ENCODE measurements at places on chromosomes 3 and 15.

GRCh38 chr3:177449360-177450006, 252.2 kb upstream of the TBL1XR1 start:
- no peak for DNase-seq

DNA sequence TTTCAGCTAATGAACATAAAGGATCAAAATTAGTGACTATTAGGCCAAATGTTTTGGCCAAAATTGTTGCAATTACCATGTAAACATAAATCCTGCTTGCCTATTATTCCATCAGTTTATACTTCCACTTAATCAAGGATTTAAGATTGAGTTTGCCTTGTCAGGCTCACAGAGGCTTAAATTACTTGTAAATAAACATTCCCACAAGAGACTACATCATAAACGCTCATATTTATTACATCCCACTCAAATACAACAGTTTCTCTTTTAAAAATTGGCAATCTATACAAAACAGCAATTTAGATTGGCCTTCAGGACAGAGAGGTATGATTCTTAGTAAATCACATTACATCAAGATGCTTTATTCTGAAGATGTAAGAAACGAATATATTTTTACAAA, 9.9 kb upstream of the MAP4 start:
- DNase-seq: no peak

DNA sequence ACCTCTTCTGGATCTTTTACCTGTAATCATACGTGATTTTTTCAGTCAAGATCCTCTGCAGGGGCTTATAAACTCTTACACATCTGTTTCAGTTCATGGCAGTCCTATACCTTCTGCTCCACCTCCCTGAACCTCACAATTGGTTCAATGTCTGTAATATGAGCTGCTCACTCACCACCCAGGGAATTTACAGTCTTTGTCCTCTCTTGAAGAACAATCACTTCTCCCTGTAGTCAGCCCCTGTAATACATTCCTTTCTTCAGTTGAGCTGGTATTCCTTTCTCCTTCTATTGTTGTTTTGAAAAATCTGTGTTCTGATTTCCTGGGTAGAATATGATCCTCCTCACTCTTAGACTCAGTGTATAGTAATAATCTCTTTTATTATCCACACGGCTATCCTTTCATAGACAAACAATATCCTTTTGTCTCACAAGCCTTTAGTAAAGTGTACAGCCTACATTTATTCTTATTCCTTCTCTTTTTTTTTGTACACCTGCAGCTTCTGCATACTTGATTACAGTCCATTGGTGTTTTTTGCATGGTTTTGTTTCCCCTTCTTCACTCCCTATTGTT, 101.8 kb downstream of the NECTIN3 start:
- DNase-seq: no peak

- no peak for DNase-seq
Observed at GRCh38 chr15:51876169-51876568, 46.7 kb downstream of the TMOD3 start.

GRCh38 chr3:73098873-73099272, 37.4 kb downstream of the EBLN2 start:
- DNase-seq: no peak

GRCh38 chr3:15427182-15427880, at the start of the genes EAF1 and METTL6:
Gene EAF1 (plus strand): TSS chr3:15427598. CDS start chr3:15427780, 182 bp downstream.
Gene METTL6 (minus strand): TSS chr3:15427544. CDS start chr3:15426511, 1,033 bp downstream.
- DNase-seq: no peak

GRCh38 chr3:54983266-54984099, 55.6 kb upstream of the LRTM1 start:
- DNase-seq: no peak

DNA sequence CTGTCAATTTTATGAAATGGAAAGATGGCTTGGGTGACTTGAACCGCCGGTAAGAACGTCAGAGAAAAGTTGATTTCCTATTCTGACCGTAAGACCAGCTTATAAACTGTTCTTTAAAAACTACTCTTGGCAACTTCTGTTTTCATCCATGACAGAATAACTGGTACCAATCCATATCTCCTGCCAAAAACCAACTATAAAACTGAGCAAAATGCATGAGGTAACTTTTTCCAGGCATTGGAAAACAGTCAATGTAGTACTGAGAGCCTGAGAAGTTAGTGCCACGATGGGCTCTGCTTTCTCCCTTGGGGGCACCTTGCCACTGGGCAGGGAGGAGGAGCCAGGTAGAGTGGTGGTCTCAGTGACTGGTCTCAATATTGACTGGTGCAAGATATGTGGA, 615.2 kb upstream of the TBL1XR1 start:
- DNase-seq: no peak

GRCh38 chr3:153137626-153138025, 24.4 kb upstream of the RAP2B start:
- no peak for DNase-seq

DNA sequence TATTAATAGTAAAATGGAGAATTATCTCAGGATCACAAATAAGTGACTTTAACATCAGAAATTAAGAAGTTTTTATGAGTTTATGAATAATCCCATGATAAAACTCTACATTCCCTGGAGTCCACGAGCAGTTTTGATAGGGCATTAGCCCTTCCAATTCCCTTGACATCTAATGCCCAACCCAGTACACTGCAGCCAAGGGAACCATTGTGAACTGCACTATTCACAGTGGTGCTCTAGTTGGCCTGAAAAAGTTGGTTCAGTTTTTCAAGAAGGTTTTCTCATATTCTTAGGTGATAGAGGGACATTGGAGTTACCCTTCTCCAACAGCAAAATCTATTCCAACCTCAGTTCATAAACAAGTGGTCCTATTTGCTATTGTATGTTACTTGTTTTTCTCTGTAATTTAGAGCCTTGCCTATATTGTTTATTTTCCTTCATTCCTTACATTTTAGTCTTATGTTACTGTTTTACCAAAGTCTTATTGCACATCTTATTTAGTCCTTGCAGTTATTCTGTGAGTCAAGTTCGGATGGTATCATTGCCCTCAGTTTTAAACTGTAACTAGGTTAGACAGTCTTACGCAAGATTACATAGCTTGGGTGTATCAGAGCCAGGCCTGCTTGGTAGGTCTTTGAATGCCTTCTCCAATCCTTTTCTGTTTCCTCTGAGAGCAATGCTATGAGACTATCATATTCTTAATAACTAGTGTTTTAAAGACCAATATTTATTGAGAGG, 57.9 kb upstream of the SAMMSON start:
- no peak for DNase-seq

GRCh38 chr3:48679411-48680391, 6.0 kb downstream of the NCKIPSD start:
- no peak for DNase-seq

- no peak for DNase-seq
Observed at GRCh38 chr3:87796843-87797185, 262.0 kb downstream of the CGGBP1 start.

GRCh38 chr3:69628951-69629350, 110.3 kb upstream of the MITF start:
- DNase-seq: no peak

DNA sequence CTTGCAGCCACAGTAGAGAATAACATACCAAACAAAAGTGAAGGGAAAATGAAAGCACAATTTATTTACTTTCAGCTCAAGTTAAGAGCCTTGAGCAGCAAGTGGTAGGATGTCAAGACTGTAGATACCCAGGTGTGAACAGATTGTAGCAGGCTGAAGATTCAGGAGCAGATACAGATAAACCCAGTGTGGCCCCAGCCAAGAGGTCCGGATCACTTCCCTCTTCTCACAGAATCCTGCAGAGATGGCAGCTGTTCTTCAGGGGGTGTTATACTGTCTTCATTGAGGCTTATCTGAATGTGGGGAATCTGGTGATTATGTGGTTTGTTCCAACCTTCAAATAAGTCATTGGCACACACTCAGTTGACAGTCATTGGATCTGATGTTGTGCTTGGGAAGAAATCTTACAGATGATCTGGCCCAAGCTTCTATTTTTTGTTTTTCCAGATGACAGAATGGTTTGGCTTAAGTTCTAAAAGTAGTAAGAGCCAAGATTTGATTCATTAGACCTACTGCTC, 2.2 kb downstream of the STARD9 start:
- DNase-seq: no peak

DNA sequence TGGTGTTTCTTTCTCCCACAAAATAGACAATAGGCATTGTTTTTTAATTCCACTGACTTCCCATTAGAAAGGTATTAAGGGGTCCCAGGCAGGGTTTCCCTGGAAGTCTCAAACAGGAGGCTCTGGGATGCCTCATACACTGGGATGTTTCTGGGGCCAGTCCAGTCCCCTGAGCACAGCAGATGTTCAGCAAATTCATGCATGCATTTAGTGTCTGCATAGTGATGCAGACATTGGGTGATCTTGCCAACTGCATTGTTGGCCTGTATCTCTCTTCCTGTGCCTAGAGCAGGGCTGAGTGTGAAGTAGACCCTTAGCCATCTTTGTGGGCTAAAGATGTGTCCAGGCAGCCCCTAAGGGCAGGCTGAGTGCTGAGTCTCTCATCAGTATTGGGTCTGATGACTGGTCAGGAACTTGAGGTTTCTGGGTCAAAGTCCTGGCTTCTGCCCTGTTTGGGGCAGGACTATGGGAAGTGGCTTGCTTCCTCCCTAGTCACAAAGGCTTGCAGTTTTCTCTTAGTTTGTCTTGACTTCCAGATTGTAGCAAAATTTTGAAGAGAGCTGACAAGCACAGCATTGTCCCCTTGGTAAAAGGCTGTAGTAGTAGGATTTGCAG, 56.5 kb downstream of the BSN start:
- DNase-seq: no peak

- no peak for DNase-seq
Observed at GRCh38 chr3:187368251-187369088, at the start of gene RTP4. Gene RTP4 (plus strand): TSS chr3:187368385. CDS start chr3:187368442, 57 bp downstream.

- no peak for DNase-seq
Observed at GRCh38 chr3:6251612-6252400, 609.1 kb upstream of the GRM7 start.

GRCh38 chr3:8658306-8659212, 14.0 kb upstream of the SSUH2 start:
- DNase-seq: no peak

- DNase-seq: no peak
Observed at GRCh38 chr3:33491721-33492120, 51.5 kb upstream of the UBP1 start.

DNA sequence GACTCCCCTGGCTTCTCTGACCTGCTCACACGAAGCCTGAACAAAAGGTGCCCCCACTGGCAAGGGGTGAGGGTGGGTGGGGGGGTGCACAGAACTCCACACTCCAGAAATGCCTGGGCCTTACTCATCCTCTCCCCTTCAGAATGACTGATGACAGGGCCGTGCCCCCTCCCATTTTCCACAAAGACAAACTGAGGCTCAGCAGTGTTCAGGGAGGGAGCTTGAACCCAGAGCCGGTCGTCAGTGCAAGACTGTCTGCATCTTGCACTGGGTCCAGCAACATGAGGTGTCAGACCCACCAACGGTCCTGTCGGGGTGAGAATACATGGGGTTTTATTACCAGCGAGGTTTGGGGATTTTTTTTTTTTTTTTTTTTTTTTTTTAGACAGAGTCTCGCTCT, 15.3 kb downstream of the IGDCC3 start:
- no peak for DNase-seq

DNA sequence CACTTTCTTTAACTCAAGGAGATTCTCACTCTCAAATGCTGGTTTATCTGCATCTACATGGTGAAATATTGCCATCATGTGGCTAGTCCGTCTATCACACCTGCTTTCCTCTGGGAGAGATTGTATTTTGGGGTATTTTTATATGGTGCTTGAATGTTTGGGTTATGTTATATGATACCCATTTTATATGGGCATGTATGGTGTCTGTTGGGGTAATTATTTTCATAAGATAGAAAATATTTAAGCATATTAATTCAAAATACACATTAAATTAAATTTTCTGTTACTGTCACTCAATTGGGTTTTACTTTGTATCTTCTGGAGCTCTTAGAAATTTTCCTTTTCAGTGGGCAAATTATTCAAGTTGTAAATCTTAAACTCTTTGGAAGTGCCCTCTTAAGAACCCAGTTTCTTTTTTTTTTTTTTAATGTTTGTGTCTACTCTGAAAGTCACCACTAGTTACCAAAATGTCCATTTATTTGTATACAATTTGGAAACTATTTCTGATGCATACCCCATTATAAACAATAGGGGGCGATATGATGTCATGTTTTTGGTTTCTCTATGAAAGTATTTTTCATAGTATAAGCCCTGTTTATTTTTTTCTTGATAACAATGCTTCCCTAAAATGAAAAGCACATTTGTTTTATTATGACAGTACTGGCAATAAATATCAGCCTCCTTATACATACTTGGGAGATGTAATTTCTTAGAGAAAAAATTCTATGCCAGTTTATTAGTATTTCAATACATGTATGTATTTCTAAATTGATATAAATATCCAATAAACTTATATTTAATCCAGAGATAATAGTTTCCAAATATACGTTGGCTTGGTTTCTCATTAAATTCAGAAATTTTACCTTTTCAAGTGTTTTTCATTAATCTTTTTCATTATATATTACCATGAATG, 36.1 kb upstream of the PLSCR5 start:
- no peak for DNase-seq

- no peak for DNase-seq
Observed at GRCh38 chr3:187750006-187750512, 4.8 kb upstream of the BCL6 start.

DNA sequence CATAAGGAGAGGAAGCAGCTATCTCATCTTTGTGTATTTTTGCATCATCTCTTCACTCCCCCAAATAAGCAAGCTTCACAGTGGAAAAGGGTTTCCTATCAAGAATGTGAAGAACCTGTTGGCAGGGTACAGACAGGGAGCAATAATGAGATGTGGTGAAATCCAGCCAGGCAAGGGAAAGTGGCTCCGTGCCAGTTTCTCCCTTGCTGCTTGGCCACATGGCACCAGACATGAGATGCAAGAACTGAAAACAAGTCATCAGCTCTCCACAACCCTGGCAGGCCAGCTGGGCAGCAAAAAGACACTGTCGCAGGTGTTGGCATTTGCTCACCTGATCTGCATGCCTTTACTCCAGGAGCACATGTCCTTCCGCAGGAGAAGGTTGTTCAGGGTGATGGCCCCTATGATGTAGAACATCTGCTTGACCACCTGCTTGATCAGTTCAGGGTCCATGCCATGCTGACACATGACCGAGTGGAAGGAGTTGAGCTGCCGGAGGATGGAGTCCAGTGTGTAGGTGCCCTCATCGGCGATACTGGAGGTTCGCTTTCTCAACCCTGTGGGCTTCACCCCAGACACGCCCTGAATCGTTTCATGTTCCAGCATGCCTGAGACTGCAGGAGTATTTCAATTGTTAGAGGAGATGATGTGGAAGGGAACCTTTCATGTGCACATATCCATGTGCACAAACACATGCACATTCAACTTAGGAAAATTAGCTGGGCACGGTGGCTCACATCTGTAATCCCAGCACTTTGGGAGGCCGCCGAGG, 23.3 kb upstream of the MYO5C start:
- no peak for DNase-seq

DNA sequence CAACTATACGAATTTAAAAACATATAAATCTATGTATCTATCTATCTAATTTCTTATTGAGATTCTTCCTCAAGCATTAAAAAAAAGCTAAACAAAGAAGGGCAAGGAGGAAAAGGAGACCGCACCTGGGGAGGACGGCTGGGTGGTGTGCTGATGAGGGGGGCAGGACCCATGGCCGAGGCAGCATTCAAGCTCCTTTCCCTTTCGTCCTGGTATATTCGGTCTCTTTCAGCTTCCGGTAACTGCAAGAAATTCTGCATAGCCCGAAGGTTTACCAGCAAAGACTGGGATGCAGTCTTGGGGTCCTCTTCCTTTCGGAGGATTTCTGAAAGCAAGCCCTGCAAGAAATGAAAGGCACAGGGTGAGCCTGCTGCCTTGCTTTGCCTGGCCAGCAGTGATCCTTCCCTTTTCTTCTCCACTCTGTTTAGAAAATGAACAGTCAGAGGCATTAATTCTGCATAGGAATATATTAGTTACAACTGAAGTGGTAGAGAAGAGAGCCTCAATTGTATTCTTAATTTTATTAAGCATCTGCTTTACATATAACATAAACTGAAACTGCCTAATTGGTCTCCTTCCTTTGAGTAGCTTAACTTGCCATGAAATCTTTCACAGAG, 38.8 kb downstream of the SATB1 start:
- DNase-seq: no peak

Data from cortex of kidney (tissue), 1 donor.